ENCODE measurements at places on chromosomes 7 and 10. TPM values are rescaled to one million over a fixed set of nuclear protein-coding genes. Genes with fewer than 3 reads are reported as not detected.

- peak; percentile 24 for DNase-seq
Observed at GRCh38 chr7:142303650-142304049, 45.8 kb upstream of the PRSS58 start.

- no peak for DNase-seq
Observed at GRCh38 chr10:122665946-122666345, 33.7 kb downstream of the C10orf120 start.

- no peak for DNase-seq
Observed at GRCh38 chr10:123521556-123521955, 144.6 kb upstream of the GPR26 start.

DNA sequence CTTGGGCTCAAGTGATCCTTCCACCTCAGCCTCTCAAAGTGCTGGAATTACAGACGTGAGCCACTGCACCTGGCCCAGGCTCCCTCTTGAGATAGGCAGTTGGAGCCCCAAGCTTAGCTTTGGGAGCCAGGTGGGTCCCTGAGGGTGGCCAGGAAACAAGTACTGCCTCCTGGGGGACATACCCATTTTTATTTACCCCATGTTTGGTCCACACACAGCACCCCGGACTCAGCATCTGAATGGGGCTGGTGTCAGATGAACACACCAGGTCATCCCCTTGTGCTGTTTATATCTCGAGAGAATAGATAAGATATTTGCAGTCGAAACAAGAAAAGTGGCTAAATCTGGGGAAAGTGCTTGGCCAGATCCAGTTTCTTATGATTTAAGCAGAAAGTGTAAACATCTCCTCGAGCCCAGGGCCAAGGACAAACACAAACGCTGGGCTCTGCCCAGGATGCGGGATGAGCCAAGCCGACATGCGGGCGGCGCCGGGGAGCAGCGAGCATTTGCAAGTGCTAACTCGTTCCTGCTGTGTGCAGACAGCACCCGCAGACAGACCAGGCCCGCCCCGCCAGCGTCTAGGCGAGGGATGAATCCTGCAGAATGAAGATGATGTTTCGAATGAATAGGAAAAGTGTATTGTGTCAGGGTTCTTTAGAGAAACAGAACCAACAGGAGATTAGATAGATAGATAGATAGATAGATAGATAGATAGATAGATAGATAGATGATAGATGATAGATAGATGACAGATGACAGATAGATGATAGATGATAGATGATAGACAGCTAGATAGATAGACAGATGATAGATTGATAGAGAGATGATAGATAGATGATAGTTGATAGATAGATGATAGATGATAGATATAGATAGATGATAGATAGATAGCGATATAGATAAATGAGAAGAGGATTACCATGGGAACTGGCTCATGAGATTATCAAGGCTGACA is 44.4 kb upstream of the OCM2 start:
- no peak for DNase-seq

DNA sequence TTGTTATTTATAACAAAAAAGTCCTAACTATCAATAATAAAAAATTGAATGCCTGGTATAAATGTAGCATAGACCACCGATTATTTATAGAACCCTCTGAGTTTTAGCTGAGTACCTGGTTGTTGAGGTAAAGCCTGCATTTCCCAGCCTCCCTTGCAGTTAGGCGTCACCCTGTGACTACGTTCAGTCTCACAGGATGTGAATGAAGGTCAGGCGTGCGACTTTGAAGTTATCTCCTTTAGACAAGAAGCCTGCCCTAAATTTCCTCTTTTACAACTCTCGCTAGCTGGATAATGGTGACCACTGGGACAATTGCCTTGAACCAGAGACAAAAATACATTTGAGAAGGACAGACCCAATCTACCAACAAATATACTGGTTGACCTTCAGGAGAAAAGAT is 67.5 kb upstream of the TES start:
- DNase-seq: no peak

GRCh38 chr7:77644774-77645173 is 51.5 kb upstream of the RSBN1L start:
- DNase-seq: no peak

GRCh38 chr10:123236126-123236525 is 81.9 kb downstream of the BUB3 start:
- DNase-seq: no peak

- no peak for DNase-seq
Observed at GRCh38 chr7:133419041-133419440, 166.2 kb downstream of the EXOC4 start.

The PANK1 gene
- total RNA-seq: 21.9 TPM

The VSIR gene
- 41.2 TPM for total RNA-seq

The OR2A12 gene
- total RNA-seq: not detected

The UCMA gene
- not detected for total RNA-seq

The LIPJ gene
- total RNA-seq: not detected

All from myocyte (in vitro differentiated cells).